NCI-H1694 (cell line): ENCODE measurements at places on chromosomes 4 and X.

- no peak for DNase-seq
These were observed 31.6 kb downstream of the KDM6A start for GRCh38 chrX:44904542-44905115.

GRCh38 chr4:122479935-122480416 is 23.5 kb upstream of the IL2 start:
- no peak for DNase-seq

DNA sequence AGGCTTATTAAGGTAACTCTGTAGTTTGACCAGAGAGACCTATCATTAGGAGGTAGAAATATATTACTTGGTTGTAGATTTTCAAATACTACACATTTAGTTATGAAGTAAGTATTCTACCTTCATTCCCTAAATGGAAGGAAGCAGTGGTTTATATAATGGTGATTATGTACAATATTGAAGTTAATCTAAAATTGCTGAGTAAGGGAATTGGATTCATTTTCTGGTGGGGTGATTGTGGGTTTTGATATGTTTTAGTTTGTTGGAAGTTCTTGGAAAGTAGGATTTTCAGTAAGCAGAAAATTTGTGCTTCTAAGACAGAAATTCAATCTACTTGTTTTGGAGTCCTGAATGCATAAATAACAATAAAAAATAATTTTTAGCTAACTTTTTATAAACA is 1830.9 kb upstream of the ADGRL3 start:
- DNase-seq = no peak

- no peak for DNase-seq
These were observed 388.4 kb upstream of the RASGEF1B start for GRCh38 chr4:81860111-81860510.

DNA sequence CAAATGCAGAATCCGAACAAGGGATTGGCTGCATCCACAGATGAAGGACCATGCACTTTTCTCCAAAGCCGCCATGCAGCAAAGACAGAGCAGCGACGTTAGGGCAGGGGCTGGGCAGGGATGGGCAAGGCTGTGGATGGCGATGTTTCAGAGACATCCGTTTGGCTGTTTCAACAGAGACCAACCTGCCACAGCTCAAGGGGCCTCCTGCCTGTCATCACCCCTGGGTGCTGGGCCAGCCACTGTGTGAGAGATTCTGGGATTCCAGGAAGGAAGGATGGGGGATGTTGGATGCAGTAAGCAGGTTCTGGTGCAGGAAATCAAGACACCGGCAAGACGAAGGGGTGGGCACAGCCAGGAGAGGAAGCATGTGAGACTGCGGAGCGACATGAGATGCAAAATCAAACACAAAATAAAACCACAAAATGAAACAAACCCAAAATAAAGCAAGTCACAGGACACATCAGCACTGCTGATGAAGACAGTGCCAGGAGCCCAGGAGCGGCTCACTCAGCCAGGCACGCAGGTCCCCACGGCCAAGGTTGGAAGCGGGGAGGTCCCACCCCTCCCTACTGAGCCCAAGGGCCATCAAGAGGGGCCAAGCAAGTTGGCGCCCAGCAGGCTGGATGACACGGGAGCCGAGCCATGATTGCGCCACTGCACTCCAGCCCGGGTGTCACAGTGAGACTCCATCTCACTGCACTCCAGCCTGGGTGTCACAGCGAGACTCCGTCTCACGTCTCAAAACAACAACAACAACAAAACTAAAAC is 68.1 kb downstream of the FAM53A start:
- no peak for DNase-seq
